Body of pancreas (tissue), 4 donors: ENCODE measurements at places on chromosomes 1 and 21.

GRCh38 chr1:37682334-37682987 is 9.9 kb upstream of the CDCA8 start:
- H3K4me3 ChIP-seq, result no peak overlapping the region
- no peaks in the 10 kb centered on the region for H3K27me3 ChIP-seq
- H3K36me3 ChIP-seq, result peaks cover 7% of the 10 kb centered on the region
- no peaks in the 10 kb centered on the region for H3K4me1 ChIP-seq
- DNase-seq, result peak; percentile 66

DNA sequence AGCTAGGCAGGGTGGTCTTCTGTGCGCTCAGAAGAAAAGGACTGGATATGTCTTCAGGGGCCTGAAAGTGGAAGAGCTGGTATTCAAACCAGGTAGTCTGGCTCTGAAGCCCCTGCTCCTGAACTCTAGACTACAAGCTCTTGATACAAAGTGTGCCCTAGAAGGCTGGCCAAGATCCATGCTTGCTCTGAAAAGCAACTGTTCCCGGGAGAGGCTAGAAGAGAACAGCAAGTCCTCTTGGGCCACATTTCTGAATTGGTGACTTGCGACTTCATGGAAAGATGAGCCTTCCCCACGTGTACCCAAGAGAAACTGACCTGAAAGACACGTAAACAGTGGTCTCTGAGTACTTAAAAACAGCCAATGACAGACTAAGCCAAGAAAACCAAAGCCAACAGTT is 123.3 kb upstream of the GRIK3 start:
- no peak overlapping the region for H3K27ac ChIP-seq
- no peaks in the 10 kb centered on the region for H3K27me3 ChIP-seq
- H3K36me3 ChIP-seq, result no peaks in the 10 kb centered on the region
- H3K4me1 ChIP-seq, result no peaks in the 10 kb centered on the region
- DNase-seq, result no peak
- no peak overlapping the region for H3K4me3 ChIP-seq

- no peaks in the 10 kb centered on the region for H3K36me3 ChIP-seq
- peaks cover 72% of the 10 kb centered on the region for H3K4me1 ChIP-seq
- peak overlapping the region; percentile 59 for H3K27ac ChIP-seq
- H3K4me3 ChIP-seq, result no peak overlapping the region
These were observed 11.9 kb upstream of the LGALS8 start for GRCh38 chr1:236511735-236512418.

- DNase-seq, result peak; percentile 74
- no peaks in the 10 kb centered on the region for H3K27me3 ChIP-seq
These were observed 4.1 kb upstream of the TFAP2E start for GRCh38 chr1:35568975-35569395.

DNA sequence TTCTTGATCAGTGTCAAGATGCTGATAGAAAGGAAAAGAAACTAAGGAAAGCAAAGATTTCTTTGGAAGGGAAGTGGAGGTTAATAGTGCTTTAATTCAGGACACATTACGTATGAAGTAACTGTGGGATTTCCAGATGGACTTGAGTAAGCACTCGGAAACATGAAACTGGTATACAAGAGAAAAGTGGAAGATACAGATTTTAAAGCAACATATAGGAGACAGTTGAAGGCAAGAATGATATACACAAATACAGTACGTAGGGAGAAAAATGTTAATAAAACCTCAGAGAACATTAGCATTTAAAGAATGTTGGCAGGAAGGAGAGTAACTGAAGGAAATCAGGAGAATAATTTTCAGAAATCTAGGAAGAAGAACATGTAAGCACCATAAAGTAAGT is 730.9 kb upstream of the ADGRL2 start:
- no peak overlapping the region for H3K4me3 ChIP-seq
- no peak for DNase-seq
- no peaks in the 10 kb centered on the region for H3K36me3 ChIP-seq
- no peaks in the 10 kb centered on the region for H3K4me1 ChIP-seq
- no peaks in the 10 kb centered on the region for H3K27me3 ChIP-seq

DNA sequence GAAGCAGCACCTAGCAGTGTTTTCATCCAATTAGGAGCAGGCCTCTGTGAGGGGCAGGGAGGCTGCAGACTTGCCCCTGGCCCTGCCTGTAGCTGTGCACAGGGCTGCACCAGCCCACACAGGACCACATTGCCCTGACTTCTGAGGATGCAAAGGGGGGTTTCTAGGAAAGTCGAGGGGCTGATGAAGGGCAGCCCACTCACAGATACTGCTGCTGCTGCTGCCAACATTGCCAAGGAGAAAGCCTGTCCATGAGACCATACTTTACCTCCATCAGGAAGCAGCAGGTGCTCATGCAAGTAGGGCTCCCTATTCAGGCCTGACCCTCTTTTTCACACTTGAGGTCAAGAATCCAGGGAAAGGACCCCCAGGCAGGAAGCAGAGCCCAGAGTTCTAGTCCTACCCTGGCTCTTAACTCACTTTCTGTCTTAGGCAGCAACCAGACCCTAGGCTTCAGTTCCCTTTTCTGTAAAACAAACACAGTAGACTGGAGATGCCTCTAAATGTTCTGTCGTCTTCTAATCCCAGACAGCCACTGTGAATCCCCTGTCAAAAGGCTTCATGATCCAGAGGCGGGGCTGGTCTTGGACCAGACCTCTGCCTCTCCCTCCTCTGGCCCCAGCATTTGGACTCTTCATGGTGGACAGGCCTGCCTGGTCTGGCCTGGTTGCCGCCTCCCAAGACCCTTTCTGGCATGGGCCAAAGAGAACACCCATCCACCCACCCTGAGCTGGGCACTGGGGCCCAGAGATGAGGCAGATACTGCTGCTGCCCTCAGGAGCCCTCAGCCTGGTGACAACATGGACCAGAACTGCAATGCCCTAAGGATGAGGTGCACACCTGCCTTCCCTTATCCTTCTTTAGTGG is 120.2 kb downstream of the GLIS1 start:
- H3K27ac ChIP-seq, result no peak overlapping the region
- H3K27me3 ChIP-seq, result no peaks in the 10 kb centered on the region
- H3K36me3 ChIP-seq, result no peaks in the 10 kb centered on the region
- no peak for DNase-seq

DNA sequence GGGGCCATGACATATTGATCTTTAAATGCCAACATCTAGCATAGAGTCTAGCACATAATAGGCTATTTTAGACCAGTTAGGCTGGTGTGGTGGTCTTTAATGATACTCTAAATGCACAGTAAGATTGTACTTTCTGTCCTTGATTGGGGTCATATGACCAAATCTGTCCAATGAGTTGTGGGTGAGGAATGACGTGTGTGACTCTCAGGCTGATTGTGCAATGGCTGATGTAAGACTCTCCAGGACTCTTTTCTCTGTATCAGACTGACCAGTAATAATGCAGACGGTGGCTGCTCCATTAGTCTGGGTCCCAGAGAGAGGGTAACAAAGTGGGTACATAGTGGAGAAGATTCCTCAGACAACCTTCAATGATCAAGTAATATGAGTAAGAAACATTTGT is 541.6 kb upstream of the CAMK1G start:
- H3K4me3 ChIP-seq, result no peak overlapping the region
- no peaks in the 10 kb centered on the region for H3K27me3 ChIP-seq
- no peak overlapping the region for H3K27ac ChIP-seq
- no peaks in the 10 kb centered on the region for H3K36me3 ChIP-seq
- no peak for DNase-seq
- H3K4me1 ChIP-seq, result peaks cover 24% of the 10 kb centered on the region

DNA sequence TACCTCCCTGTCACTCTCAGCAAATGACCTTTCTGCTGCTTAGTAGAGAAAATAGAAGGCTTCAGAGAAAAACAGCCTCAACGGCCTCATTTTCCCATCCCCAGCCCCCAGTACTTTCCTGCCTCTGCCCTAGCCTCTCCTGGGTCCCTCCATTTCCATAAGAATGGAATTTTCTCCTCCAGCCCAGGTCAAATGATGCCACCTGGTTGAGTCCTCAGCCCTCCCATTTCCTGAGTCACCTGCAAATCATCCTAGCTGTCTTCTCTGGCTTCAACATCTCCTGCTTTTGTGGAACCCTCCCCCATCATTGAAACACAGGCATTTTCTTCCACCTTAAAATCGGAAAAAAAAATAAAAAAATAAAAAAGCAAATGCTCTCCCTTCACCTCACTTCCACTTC is 35.1 kb downstream of the OLIG1 start:
- H3K4me1 ChIP-seq, result peaks cover 5% of the 10 kb centered on the region
- H3K27me3 ChIP-seq, result peaks cover 9% of the 10 kb centered on the region
- H3K36me3 ChIP-seq, result no peaks in the 10 kb centered on the region
- no peak overlapping the region for H3K27ac ChIP-seq
- no peak overlapping the region for H3K4me3 ChIP-seq

DNA sequence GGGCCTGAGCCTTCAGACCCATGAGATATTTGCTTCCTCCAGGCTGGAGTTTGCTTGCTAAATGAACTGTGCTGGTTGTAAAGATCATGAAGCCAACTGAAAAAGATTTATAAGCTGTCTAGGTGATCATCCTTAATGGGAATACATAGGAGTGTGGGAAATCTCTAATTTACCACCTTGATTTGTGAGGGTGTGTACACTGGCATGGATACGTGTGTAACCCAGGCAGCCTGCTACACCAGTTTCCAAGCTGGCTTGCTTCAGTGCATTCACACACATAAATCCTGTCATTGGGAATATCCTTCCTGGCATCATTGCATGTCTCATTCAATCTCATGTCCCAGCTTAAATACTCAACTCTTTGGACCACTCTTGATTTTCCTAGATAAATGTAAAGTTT is 57.6 kb upstream of the GNG12 start:
- H3K27ac ChIP-seq, result no peak overlapping the region
- H3K4me1 ChIP-seq, result no peaks in the 10 kb centered on the region
- DNase-seq, result no peak
- no peaks in the 10 kb centered on the region for H3K27me3 ChIP-seq
- no peak overlapping the region for H3K4me3 ChIP-seq
- H3K36me3 ChIP-seq, result no peaks in the 10 kb centered on the region

DNA sequence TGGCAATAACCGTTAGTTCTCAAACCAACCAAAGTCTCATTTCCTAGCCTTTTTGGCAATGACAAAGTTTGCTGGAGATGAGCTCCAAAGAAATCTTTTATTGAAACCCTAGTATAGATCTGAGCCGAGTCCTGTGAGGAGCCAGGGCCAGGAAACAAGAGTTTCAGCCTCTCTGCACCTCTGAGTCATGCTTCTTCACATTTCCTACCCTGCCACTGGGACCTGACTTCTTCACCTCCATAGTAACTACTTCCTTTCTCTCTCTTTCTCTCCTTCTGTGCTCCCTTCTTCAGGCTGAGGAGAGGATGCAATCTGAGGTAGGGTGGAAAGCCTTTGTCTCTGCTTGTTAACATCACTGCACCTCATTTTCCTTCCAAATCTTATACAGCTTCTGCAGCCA is 38.7 kb upstream of the IPO9 start:
- H3K4me3 ChIP-seq, result no peak overlapping the region
- no peak for DNase-seq
- no peaks in the 10 kb centered on the region for H3K36me3 ChIP-seq
- H3K27me3 ChIP-seq, result no peaks in the 10 kb centered on the region
- H3K27ac ChIP-seq, result no peak overlapping the region

DNA sequence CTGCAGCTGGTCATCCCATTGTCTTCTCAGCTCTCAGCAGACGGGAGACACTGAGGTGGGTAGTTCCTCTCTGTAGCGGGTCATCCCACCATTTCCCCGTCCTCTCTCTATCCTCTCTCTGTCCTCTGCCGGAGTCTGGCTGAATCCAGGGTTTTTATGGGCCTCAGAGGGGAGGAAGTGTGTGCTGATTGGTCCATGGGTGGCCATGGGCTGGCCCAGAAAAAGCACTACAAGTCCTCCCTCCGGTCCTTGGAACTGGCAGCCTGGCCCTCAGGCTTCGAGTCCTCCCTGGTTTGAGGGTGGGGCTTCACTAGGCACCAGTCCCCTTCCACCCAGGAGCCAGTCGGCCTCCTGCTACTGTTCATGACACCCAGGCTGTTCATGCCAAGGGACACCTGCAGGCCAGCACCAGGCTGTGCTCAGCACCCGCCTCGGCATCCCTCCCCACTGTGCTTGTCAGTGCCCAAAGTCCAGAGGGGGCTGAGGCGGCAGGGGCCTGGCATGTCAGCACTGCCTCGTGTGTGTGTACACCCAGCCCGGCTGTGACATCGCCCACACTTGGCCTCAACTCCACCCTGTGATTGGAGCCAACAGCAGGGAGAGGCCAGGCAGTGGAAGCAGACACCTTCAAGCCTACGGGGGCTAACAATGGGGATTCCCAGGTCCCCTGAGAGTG is 23.0 kb upstream of the LRRC8C start:
- H3K27me3 ChIP-seq, result no peaks in the 10 kb centered on the region
- H3K4me3 ChIP-seq, result no peak overlapping the region

GRCh38 chr1:25131794-25132193 is 100.5 kb downstream of the SYF2 start:
- no peaks in the 10 kb centered on the region for H3K4me1 ChIP-seq
- no peak overlapping the region for H3K27ac ChIP-seq
- no peaks in the 10 kb centered on the region for H3K27me3 ChIP-seq

DNA sequence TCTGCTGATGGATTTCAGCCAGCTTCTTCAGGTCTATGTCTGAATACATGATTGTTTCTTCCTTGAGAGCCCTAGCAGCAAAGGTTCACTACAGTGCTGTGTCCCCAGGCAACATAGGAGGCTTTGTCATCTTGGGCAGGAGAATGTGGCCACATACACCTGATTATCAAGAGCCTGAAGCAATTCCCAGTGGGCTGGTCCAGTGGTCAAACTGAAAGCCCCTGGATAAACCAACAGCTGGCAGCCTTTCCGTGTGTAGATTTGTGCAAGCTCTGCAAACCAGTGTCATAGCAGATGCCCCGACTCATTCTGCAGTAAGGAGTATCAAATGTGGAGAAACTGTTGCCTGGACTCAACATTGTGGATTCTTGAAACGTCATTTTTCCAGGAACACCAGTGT is 2.3 kb upstream of the GIPC2 start:
- peaks cover 64% of the 10 kb centered on the region for H3K4me1 ChIP-seq
- no peak overlapping the region for H3K4me3 ChIP-seq
- peak overlapping the region; percentile 95 for H3K27ac ChIP-seq

- DNase-seq, result no peak
- H3K4me3 ChIP-seq, result no peak overlapping the region
- H3K4me1 ChIP-seq, result no peaks in the 10 kb centered on the region
- no peaks in the 10 kb centered on the region for H3K27me3 ChIP-seq
- no peak overlapping the region for H3K27ac ChIP-seq
- H3K36me3 ChIP-seq, result peaks cover 1% of the 10 kb centered on the region
These were observed 67.4 kb downstream of the TMEM200B start for GRCh38 chr1:29056256-29056655.

- no peak within 1 kb of the TSS for H3K27ac ChIP-seq
- H3K4me3 ChIP-seq, result no peak within 1 kb of the TSS
- no peaks in the 10 kb centered on the region for H3K4me1 ChIP-seq
These were observed at the start of gene AIM2 for GRCh38 chr1:159076438-159077119. Gene AIM2 (minus strand): TSS chr1:159076766. CDS start chr1:159073499, 3,267 bp downstream.

DNA sequence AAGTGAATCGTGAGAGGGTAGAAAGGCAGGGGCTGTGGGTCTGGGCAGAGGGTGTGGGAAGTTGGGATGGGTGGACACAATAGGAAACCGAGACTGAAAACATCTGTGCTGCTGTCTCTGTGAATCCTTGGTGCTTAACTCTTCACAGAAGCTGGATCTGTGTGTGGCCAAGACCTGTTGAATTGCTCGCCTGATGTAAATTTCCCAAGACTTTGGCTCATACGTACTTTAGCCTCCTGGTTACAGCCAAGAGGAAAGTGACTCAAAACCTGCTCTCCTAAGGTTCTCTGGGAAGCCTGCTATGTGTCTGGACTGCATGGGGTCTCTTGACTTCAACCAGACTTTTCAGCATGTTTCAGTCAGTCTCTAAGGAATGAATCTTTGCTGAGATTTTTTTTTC is 270.3 kb downstream of the RWDD3 start:
- no peak for DNase-seq
- no peaks in the 10 kb centered on the region for H3K36me3 ChIP-seq
- no peaks in the 10 kb centered on the region for H3K27me3 ChIP-seq
- no peaks in the 10 kb centered on the region for H3K4me1 ChIP-seq
- no peak overlapping the region for H3K4me3 ChIP-seq
- H3K27ac ChIP-seq, result no peak overlapping the region

- no peak overlapping the region for H3K4me3 ChIP-seq
- no peaks in the 10 kb centered on the region for H3K4me1 ChIP-seq
- H3K27me3 ChIP-seq, result no peaks in the 10 kb centered on the region
These were observed 82.2 kb upstream of the GUCA2B start for GRCh38 chr1:42070996-42071395.
